ENCODE measurements at places on chromosomes 3 and 15.

- no peak for DNase-seq
These were observed 131.6 kb downstream of the LEKR1 start for GRCh38 chr3:156957715-156958114.

- DNase-seq = peak; percentile 59
These were observed at the start of gene GPR176 for GRCh38 chr15:39919748-39920509. TSS of gene GPR176 (minus strand) at chr15:39920266. CDS start at chr15:39920026, 240 bp downstream.

- DNase-seq = peak; percentile 3
These were observed 44.8 kb upstream of the SLC41A3 start for GRCh38 chr3:126128504-126129397.

- DNase-seq = peak; percentile 4
These were observed 193.4 kb upstream of the LINGO1 start for GRCh38 chr15:77826006-77826695.

DNA sequence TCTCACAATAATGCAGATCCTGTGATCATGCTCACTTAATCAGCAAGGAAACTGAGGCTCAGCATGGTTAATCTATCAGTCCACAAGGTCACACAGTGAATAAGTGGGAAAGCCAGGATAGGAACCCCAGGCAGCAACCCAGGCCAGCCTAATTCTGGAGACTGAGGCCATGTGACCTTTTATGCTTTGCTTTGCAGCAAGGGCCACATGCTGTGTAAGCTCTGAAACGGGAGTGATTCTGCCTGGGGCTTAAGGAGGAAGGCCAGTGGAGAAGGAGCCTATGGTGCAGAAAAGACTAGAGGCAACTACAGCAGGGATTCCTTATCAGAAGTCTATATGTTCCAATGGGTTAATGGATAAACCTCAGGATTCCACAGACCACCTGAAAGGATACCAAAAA, 157.6 kb upstream of the PPP2R3A start:
- no peak for DNase-seq

GRCh38 chr15:42193383-42193782, 14.7 kb downstream of the VPS39 start:
- no peak for DNase-seq

DNA sequence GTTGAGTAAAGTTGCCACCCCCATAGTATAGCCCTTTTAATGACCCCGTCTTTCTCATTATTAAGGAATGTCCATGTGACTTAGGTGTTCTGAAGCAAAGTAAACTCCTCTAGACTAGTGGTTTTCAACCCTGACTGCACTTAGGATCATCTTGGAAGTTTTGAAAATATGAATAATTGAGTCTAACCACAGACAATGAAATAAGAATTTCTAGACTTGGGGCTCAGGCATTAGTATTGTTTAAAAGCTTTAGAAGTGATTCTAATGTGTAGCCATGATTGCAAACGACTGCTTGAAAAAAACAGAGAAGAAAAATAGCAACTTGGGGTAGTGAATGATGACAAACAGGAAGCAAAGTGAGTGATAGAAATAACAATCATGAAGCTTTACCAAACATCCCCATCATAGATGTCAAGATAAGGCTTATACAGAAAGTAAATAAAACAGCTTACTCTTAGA, 35.0 kb downstream of the ALCAM start:
- DNase-seq = no peak

GRCh38 chr3:59527493-59527892, 477.7 kb upstream of the CFAP20DC start:
- no peak for DNase-seq

DNA sequence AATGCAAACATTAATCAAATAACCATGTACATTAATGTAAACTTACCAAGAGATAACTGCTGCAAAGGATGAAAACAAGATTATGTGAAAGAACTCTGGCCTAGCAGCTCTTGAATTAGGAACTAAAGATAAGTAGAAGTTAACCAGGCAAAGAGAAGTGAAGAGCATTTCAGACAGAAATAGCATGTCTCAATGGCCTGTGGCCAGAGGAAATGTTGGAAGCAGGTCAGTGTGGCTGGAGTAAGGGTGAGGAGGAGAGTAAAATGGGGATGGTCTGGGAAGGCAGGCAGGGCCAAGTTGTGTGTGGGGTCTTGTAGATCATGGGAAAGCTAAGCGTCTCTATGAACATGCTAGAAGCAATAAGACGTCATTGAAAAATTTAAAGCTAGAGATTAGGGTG, 192.4 kb downstream of the CADPS start:
- no peak for DNase-seq

GRCh38 chr3:27310688-27311087, 58.5 kb downstream of the NEK10 start:
- no peak for DNase-seq

DNA sequence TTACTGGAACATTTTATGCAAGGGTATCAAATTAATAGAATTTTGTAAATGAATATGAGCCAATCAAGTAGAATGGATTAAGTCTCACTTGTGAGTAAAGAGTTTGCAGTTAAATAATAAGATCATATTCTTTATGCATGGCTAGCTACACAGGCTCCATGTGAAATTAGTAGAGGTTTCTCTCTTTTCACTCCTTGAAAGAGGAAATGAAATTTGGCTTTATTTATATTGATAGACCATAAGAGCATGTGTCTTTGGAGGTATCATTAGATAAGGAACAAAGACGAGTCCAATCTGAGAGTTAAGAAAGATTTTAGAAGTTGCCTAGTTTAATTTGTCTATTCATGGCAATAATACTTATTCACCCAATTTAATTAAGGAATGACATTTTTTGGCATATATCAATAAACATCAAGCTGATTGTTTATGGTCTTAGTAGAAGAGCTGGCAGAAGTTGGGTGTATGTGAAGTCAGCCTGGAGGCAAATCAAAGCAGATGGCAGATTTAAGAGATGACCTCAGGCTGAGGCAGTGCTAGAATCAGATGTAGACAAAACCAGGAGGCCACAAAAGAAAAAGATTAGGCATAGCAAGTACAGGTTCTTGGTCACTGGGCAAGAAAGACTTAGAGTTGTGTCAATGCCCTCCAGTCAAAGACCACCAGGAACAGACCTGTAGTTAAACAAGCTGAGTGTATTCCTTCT, 406.5 kb upstream of the ARHGEF26 start:
- no peak for DNase-seq

DNA sequence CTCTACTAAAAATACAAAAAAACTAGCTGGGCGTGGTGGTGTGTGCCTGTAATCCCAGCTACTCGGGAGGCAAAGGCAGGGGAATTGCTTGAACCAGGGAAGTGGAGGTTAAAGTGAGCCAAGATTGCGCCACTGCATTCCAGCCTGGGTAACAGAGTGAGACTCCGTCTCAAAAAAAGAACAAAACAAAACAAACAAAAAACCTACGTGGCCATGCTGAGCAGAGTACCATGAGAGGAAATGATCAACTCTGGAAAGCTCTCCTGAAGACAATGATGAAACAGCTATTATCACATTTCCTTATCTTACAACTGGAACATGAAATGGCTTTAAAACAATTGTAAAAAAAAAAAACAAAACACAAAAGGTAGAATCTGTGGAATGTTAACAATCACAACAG, 75.2 kb downstream of the CHSY1 start:
- no peak for DNase-seq

DNA sequence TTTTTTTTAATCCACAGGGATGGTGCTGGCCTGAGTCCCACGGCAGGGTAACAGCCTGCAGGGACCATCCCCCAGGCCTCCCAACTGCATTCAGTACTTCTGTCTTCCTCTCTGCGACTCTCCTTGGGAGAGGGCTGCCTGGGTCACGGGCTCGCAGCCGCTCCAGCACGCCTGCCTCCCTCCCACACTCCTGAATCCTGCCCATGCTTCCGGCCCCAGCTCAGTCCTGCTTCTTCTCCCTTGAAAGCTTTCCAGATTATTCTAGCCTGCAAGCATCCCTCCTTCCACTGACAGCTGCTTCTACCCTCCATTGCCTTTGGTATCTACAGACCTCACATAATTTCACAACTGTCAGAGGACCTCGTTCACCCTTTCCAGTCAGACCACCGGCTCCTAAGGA, 32.4 kb downstream of the MEGF11 start:
- DNase-seq = no peak

GRCh38 chr15:79561982-79562381, 129.8 kb downstream of the MINAR1 start:
- no peak for DNase-seq

DNA sequence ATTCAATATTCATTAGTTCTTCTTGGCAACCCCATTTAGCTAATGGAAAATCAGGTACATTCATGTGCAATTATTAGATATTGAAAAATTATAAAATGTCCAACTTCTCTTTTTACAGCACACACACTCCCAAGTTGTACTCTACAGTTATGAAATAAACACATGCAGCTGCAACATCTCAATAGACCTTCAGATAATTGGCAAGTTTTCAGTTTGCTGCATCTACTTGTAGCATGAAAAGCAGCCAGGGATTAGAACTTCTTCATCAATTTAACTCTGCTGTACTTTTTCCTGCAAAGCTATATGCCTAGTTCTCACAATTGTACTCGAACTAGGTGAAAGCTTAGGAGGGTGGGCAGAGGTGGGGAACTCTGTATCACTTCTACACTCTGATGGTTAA, 46.6 kb upstream of the FHIT start:
- no peak for DNase-seq

DNA sequence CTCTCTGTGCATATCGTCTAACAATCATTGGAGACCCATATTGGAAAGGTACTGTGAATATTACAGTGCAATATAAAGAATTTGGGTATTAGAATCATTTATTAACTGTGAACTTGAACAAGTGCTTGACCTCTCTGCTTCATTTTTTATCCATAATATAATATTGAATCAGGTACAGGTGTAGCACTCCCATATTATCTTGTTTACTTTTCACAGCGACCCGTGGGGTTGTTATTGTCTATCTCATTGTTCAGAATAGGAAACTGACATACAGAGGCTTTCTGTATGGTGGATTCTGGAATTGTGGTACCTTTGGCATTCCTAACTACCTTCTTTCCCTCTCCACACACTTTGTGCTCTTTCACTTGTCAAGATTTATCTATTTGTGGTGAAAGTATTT, 17.8 kb downstream of the SNRK start:
- DNase-seq = no peak

DNA sequence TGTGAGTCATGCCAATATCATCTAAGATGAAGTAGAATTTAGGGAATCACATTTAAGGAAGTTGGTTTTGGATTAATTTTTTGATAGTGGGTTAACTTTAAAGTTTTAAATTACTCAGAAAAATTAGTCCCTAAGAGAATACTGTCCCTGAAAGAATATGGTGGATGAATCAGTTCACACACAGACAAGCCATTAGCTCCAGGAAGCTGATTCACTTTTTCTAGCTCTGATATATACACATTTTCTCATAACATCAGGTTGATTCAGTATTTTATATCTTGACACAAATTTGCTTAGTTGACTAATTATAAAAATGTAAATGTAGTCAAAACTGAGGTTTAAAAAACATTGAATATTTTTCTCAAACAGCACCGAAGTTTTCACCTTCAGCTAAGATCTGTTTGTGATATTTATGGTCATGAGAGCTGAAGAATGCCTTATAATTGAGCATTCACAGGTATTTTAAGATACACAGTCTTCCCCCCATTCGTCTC, 55.1 kb downstream of the MYH15 start:
- no peak for DNase-seq

- DNase-seq = no peak
These were observed 130.6 kb downstream of the IMPG2 start for GRCh38 chr3:101189796-101190195.

DNA sequence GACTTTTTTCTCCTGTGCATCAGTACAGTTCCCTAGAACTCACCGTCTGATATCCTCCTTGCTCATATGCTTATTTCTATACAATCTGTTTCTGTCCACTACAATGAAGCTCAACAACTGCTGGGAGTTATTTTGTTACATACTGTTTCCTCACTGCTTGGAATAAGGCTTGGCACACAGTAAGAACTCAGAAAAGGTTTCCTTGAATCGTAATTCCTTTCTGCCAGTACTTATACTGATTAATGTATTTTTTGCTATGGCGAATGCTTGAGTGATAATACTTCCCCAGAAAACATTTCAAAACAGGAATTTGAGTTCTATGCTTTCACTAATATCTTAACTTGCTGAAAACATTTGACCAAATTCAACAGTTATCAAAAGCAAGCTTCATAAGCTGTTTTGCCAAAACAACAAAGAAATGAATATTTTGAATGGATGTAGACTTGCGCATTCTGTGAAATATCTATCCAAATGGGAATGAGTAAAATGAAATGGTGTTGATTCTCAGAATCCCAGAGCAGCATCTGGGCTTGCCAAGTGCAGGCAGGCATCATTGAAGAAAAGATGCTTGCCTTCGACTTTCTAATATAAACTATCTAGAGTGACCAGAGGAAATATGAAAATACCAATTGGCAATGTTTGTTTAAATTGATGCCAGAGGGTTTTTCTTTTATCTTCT, 286.3 kb downstream of the RAP2B start:
- DNase-seq = no peak

All from BE2C (cell line).